ENCODE measurements at places on chromosomes 11 and 22. TPM values are rescaled to one million over a fixed set of nuclear protein-coding genes. Genes with fewer than 3 reads are reported as not detected.
A peak's percentile ranks its signal among the peaks of the same experiment; 100 is the strongest.

- DNase-seq = no peak
Observed at GRCh38 chr11:69238573-69239351, 55.2 kb upstream of the MYEOV start.

GRCh38 chr11:110317516-110317932, 21.1 kb upstream of the RDX start:
- no peak for DNase-seq

The RTN4RL2 gene
- total RNA-seq = 1.6 TPM

- DNase-seq = no peak
Observed at GRCh38 chr22:49598338-49598737, 229.3 kb downstream of the BRD1 start.

GRCh38 chr11:12469451-12469850, 92.1 kb downstream of the PARVA start:
- no peak for DNase-seq

The TRIM48 gene
- not detected for total RNA-seq

GRCh38 chr11:34268906-34269430, 88.8 kb downstream of the ABTB2 start:
- DNase-seq = no peak

The PKDREJ gene
- not detected for total RNA-seq

The USP2 gene
- total RNA-seq = 0.83 TPM

- no peak for DNase-seq
Observed at GRCh38 chr11:128302425-128303186, 284.8 kb downstream of the ETS1 start.

DNA sequence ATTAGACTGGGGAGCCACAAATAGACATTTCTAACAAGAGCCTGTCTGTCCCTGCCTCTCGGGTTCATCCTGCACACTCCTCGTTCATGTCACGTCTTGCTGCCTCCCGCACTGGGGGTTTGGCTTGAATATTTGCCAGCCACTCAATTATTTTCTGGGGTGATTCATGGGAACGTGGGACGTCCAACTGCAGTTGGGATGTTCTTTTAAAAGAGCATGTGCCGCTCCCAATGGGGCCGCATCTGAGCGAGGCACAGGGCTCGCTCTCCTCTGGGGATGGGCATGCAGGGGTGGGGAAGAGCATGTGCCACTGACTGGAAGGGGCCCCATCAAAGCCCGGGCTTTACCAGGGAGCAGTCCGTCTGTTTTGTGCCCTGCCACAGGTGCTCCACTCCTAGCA, 43.4 kb downstream of the PARVG start:
- peak; percentile 8 for DNase-seq

The ST3GAL4 gene
- total RNA-seq = 8.5 TPM

DNA sequence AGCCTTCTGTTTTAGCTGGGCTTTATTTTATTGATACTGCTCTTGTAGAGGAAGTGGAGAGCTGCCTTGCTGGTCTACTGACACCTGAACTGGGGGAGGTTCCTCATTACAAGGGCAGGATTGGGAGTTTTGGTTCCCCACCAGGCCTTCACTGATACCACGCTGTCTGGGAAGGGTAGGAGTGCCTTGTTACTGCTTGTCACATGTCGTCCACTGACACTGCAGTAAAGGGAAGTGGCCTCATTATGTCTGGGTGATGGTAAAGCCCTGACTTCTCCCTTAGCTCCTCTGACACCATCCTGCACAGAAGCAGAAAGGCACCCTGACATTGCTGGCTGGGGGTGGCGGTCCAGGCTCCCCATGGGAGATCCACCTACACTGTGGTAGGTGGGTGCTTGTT, 38.7 kb upstream of the ELF5 start:
- no peak for DNase-seq

The PLEKHB1 gene
- total RNA-seq = 23.6 TPM

Measured in activated naive CD8-positive, alpha-beta T cell treated with anti-CD3 and anti-CD28 coated beads, Interleukin-2, amount 10 ng/mL, durations not matched to agents 7 days and 5 days (primary cell).